ENCODE measurements at places on chromosomes 11 and 22.

DNA sequence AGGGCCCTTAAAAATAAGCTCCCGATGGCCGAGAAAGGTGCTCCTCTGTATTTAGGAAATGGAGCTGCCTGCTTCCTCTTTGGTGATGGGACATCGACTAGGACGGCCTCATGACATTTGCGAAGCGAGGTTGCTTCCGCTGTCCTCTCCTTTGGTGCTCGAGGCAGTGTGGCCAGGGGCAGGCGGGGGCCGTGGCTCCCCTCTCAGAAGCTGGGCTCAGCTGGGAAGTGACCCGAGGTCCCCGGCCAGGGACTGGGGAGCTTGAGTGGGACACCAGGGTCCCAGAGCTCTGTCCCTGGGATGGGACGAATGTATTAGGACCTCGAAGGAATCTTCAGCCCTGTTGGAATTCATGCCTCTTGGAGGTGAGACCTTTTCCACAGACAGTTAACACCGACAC lies 151.1 kb downstream of the CTTN start:
- DNase-seq: no peak

- no peak for DNase-seq
Measured at GRCh38 chr11:68690671-68691401, 6.5 kb downstream of the GAL start.

- no peak for DNase-seq
Measured at GRCh38 chr22:39845529-39845928, 48.0 kb downstream of the ENTHD1 start.

DNA sequence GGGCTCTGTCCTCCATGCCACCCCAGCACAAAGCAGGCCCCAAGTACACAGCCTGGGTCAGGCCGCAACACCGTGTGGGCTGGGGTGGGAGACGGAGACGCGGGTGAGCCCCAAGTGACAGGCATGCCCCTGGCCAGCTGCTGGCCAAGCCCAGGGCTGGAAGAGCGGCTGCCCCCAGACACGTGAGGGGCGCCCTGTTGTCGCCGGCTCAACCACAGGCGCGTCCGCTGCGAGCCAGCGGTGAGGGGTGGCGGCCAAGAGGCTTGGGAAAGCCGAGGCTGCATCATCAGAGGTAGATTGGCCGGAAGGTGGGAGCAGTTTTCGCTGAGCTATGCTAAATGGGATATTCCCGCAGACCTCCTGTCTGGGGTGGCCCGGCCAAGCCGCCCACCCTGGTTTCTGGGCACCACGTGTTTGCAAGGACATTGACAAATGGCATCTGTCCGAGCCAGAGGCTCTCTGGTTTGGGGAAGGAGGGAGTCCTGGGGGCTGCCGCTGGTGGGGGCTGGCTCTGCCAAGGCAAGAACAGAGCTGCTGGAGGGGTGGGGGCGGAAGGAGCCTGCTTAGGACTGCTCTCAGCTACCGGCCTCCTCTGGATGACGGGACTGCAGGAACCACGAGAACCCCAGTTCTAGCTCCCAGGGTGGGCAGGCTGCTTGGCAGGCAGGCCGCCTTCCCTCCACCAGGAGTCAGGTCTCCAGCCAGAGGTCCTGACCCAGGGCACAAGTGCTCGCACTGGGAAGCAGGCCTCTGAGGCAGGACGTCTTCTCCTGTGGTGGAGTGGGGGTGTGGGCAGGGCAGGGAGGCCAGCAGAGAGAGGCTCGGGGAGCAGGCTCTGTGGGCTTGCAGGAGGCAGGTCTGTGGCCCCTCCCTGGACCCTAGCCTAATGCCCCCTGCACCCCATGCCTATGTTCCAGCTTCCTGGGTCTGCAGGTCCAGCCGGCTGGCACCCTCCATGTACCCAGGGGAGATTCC lies 552 bp downstream of the PRR33 start:
- no peak for DNase-seq

DNA sequence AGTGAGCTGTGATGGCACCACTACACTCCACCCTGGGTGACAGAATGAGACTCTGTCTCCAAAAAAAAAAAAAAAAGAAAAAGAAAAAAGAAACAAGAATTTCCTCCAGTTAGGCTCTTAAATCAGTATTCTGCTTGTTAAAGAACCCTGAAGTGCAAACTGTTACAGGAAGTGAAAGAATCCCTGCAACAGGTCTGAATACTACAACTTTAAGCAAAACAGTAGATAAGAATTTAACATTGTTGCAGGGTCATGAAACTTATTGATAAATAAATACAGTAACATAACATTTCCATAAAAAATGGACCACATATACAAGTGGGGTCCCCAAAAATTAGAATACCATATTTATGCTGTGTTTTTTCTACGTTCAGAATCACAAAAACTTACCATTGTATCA lies 35.8 kb downstream of the FCHSD2 start:
- no peak for DNase-seq

DNA sequence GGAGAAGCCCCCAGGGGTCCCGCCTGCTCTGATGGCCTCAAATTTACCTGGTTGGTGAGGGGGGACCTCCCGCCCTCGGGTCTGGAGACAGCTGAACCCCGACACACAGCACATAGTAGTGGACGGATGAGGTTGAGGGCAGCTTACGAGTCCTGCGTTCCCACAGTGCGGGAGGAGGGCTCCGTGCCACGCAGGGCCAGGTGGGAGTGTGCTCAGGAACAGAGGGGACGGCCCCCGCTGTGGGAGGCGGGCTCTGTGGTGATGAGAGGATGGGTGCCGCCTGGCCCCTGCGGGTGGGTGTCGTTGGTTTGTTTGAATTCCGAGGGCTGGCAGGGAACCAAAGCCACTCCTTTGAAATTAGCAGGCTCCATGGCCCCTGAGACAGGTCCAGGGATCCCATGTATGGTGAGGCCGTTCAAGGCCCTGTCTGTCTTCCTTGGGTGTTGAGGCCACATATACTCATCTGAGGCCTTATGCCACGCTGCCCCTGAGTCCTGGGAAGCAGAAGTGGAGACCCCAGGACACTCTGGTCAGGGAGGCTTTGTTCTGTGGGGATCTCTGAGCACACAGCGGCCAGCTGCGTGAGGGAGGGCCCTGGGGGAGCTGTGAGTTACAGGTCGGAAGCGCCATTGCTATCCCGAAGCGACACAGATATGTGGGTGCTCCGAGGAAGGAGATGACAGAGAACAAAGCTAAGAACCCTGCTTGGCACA lies 21.9 kb downstream of the NADSYN1 start:
- DNase-seq: no peak

DNA sequence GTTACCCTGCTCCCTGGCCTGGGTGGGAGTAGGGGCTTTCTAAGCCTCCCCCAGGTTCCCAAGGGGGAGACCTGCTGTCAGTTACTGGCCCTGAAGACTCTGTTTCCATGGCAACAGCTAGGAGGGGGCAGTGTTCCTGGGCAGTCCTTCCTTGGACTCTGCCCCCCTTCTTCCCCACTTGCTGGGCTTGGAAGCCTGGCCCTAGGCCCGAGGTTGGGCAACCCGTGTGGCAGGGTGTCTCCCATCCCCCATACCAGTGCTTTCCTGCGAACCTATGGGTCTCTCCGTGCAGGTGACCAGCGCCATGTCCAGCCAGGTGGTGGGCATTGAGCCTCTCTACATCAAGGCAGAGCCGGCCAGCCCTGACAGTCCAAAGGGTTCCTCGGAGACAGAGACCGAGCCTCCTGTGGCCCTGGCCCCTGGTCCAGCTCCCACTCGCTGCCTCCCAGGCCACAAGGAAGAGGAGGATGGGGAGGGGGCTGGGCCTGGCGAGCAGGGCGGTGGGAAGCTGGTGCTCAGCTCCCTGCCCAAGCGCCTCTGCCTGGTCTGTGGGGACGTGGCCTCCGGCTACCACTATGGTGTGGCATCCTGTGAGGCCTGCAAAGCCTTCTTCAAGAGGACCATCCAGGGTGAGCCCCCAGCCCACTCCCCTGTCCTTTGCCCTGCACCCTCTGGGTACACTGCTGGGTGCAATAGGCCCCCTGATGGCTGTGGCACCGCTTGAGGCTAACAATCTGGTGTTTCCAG lies 1.7 kb downstream of the ESRRA start:
- no peak for DNase-seq

DNA sequence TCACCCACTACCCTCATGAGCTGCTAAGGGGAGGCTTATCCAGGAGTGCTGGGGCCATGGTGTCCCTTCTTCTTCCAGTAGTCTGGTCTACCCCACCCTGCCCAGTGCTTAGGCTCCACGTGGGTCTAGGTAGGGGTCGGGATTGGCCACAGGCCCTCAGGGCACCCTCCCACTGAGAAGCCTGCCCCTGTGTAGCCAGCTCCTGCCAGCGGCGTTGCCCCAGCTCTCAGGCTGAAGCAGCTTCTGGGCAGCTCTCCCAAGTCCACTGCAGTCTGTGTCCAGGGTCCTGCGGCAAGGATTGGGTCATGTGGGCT lies 24.0 kb upstream of the RIC3 start:
- DNase-seq: no peak

Data from stimulated activated CD4-positive, alpha-beta T cell treated with anti-CD3 and anti-CD28 coated beads, Interleukin-1b, Interleukin-23, amount 100 ng/mL, for 48 hours (primary cell).